ENCODE measurements at places on chromosomes 6 and 20. TPM values are rescaled to one million over a fixed set of nuclear protein-coding genes. Genes with fewer than 3 reads are reported as not detected.

Gene OLIG3
- total RNA-seq = not detected

Gene LPA
- not detected for total RNA-seq

Gene SYNGAP1
- total RNA-seq = 81.4 TPM

Gene BMP5
- total RNA-seq = not detected

Gene C6orf58
- not detected for total RNA-seq

Gene IL17F
- total RNA-seq = 0.64 TPM

Gene PRICKLE4
- not detected for total RNA-seq

Gene TMC2
- not detected for total RNA-seq

Gene THBD
- total RNA-seq = not detected

Gene PBOV1
- not detected for total RNA-seq

Gene CST5
- total RNA-seq = not detected

Gene ABCF1
- total RNA-seq = 113 TPM

Gene TMEM63B
- 20.5 TPM for total RNA-seq

Gene MROH8
- total RNA-seq = 0.81 TPM

Gene SNRPB2
- total RNA-seq = 49.9 TPM
